Suprapubic skin (tissue), 4 donors: ENCODE measurements at places on chromosomes 13 and 19.

GRCh38 chr19:19805480-19805879, 16.1 kb downstream of the ZNF506 start:
- no peak for DNase-seq

DNA sequence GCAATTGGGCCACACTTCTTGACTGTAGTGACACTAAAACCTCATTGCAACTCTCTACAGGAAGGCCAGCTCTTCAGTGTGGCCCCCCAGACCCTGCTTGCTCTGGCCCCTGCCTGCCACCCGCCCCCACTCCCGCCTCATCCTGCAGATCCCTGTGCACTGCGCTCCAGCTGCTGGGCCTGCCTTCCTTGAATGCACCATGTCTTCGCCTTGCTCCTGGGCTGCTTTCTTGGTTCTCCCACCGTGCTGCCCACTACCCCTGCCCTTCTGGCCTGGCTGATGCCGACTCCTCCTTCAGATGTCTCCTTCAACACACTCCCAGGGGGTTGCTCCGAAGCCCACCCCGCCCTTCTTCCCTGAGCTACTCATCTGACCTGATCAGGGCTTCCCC, 98.2 kb downstream of the SIPA1L3 start:
- DNase-seq = no peak

DNA sequence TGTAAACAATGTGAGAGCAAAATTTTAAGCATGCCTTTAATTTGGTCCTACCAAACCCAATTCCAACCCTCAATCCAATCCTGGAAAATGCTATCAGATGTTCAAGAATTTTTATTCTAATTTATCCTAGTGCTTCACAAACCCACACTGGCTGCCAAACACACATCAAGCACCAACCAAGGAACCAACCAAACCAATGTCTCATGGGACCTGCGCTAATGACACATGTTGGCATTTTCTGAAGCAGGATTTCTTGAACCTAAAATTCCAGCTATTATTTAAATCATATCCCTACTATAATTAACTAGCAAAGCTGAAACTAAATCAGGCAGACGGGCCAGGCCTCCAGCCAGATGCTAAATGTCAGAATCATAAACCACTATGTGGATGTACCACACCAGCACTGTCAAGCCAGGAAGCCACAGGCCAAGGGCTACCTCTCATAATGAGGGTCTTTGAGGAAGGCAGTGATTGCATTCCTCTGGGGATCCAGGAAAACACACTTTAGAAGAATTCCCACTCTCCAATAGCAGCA, 5.8 kb downstream of the LATS2 start:
- DNase-seq = no peak

GRCh38 chr13:46896341-46897137, at the start of gene HTR2A:
TSS of gene HTR2A (minus strand) at chr13:46897053. CDS start at chr13:46895906, 1,147 bp downstream.
- no peak for DNase-seq

- no peak for DNase-seq
Observed at GRCh38 chr19:3785451-3785937, 687 bp downstream of the MATK start.

DNA sequence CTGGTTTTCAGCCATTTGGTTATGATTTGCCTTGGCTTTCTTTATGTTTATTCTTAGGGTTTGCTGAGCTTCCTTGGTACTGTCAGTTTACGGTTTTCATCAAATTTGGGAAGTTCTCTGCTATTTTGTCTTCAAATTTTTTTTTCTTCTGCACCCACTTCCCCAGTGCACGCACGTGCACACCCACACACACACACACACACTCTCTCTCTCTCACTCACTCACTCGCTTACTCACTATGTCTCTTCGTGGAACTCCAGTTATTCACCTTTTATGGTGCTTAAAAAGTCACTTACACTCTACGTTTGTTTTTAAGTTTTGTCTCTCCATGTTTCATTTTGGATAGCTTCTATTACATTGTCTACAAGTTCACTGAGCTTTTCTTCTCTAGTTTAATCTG, 7.1 kb downstream of the AKAP11 start:
- DNase-seq = no peak

GRCh38 chr19:53424968-53425597, 6.7 kb upstream of the ZNF761 start:
- DNase-seq = peak; percentile 72

DNA sequence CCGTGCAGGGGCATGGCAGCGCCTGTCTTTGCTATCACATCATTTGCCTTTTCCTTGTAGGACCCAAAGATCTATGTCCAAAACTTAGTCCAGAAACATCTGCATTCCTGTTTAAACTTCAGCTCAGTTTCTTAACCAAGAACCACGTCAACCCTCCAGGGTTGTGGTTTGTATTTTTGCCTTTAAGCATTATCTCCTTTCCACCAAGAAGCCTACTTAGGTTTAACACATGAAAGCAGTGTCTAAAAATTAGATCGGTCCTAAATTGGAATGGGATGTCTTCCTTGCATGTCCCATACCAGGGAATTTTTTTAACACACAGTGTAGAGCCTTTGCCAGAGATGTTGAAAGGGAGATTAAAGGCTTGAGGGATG, 38.8 kb downstream of the DHRS12 start:
- DNase-seq = no peak

DNA sequence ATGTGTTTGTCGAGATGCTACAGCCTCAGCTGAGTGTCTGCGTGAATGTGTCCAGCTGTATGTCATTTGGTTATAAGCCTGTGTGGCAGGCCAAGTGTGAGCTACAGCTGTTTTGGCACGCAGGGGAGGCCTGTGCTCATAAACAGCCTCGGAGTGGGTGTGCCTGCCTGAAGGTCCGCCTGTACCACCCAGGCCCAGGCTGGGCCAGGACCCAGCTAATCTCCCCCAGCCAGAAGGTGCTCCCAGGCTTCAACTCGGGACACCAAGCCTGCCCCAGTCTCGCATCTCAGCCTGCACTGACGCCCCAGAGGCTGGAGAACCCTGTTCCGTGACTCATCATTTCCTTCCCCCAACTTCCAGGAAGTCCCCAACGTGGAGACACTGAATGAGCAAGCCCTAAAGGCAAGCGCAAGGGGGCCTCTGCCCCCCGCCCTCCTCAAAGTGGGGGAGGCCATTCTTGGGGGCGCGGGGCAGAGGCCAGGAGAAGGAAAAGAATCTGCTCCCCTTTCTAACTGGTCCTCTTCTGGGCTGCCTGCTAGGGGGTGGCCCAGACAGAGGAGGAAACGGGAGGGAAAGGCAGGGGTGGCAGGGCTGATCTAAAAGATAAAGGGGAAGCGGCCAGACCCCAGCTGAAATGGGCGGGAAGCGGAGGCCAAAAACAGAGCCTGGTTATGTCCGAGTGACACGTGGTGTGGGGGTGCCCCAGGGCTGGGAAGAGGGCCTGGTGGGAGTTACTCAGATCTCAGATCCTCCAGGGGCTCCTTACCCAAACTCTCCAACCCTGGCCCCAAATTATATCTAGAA, 2.0 kb downstream of the SLC1A5 start:
- peak; percentile 92 for DNase-seq

DNA sequence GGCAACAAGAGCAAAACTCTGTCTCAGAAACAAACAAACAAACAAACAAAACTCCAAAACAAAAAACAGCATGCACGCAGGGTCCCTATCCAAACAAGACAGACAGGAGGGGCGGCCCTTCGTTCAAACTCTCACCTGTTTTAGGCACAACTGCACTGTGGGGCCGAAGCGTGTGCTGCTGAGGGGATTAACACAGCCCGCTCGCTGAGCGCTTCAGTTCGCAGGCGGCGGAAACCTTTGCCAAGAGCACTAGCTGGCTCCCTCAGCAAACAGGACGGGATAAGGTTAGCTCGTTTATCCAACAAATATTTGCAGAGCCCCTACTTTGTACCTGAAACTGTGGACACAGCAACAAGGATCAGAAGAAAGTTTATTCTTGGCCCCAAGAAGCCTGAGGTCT, 1.6 kb upstream of the ADPRHL1 start:
- DNase-seq = no peak
